ENCODE measurements at places on chromosomes 2 and 18.

DNA sequence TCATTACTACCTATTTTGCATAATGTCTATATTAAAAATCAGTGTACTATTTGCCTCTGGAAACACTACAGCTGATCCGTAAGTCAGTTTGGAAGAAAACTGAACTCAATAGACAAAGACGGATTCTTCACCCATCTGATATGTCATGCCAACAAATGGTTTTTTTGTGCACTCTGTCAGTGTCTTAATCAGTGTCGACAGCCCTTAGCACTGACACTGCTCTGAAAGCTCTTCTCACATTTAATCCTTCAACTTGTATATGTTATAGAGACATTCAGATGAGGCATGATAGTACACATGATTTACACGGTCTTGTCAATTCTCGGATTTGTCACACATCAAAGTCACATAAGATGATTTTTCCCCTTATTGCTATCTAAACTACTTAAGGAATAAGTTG lies 347.5 kb upstream of the GALNT5 start:
- no peak for DNase-seq

GRCh38 chr2:71559828-71560637 lies 106.7 kb downstream of the DYSF start:
- DNase-seq = no peak

GRCh38 chr2:156687715-156688114 lies 251.5 kb downstream of the GPD2 start:
- DNase-seq = peak; percentile 24

DNA sequence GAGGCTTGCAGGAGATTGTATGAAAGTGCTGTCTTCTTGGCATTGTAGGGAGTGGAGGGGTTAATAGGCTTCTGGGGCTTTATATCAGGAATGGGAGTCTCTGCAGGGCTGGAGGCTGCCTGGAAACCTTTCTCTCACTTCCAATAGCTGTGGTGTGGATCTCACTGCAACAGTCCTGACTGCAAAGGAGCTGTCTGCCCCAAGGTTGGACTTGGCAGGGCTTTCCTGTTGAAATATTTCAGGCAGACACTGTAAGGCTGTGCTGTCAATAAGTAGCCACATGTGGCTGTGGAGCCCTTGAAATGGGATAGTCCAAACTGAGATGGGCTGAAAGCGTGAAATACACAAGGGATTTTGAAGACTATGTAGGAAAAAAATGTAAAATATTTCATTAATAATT lies 399.1 kb upstream of the SPRED2 start:
- no peak for DNase-seq
